ENCODE measurements at places on chromosomes 7 and 10. TPM values are rescaled to one million over a fixed set of nuclear protein-coding genes. Genes with fewer than 3 reads are reported as not detected.

Gene TMEM196
- 30.3 TPM for polyA plus RNA-seq

Gene HHEX
- polyA plus RNA-seq: not detected

Gene SDK1
- polyA plus RNA-seq: 4.2 TPM

Gene PEX1
- polyA plus RNA-seq: 108 TPM

Gene OGDHL
- polyA plus RNA-seq: 40.7 TPM

Gene SEC61G
- 1,191 TPM for polyA plus RNA-seq

Gene OPN1SW
- polyA plus RNA-seq: 1.9 TPM

Gene RBP4
- 0.73 TPM for polyA plus RNA-seq

Gene IDE
- 11.5 TPM for polyA plus RNA-seq

Measured in neural cell (in vitro differentiated cells).